Dermis microvascular lymphatic vessel endothelial cell (primary cell): ENCODE measurements at places on chromosomes 6 and 20. TPM values are rescaled to one million over a fixed set of nuclear protein-coding genes. Genes with fewer than 3 reads are reported as not detected.

Gene CST2
- total RNA-seq, result not detected in 2 replicates

DNA sequence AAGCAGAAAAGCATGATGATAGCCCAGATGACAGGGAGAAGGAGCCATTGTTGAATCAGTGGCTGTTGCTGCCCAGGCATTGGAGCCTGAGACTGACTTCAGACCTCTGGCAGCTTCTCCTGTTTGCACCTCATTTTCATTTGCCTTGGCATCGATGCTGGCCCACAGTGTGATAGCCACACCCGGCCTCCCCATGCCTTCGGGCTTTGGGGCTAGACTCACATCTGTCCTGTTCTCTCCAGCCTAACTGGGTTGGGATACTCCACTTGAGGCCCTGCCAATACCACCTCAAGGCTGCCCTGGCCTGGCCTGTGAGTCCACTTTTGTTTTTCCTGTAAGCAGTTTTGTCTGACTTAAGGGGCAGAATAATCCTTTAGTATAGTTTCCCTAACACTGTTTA lies 140.4 kb downstream of the UST start:
- no peak for DNase-seq

- no peak for DNase-seq
Observed at GRCh38 chr6:87095087-87095509, at the start of gene CGA. CGA (minus strand) TSS chr6:87095106; CDS start chr6:87088200, 6,906 bp downstream.

DNA sequence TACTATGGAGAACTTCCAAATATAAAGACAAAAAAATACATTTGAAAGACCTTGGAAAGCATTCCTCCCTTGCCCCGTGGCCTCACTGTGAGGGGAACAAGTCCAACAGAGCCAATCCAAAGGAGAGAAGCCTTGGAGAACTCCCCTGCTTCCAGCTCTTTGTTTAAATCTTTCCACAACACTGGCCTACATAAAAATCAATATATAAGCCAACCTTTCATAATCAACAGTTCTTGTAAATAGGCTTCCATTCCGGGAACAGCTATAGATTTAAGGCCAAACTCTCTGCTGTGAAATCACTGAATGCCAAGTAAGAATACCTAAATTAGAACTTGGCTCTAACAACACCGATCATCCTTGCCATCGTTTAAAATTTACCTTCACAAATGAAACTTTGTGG lies 242.1 kb downstream of the HACE1 start:
- DNase-seq, result no peak

Gene TFAP2D
- not detected in 2 replicates for total RNA-seq
